Glutamatergic neuron (in vitro differentiated cells): ENCODE measurements at places on chromosomes 1 and 21. TPM values are rescaled to one million over a fixed set of nuclear protein-coding genes. Genes with fewer than 3 reads are reported as not detected.
A peak's percentile ranks its signal among the peaks of the same experiment; 100 is the strongest.

The FAAH gene
- 1.7 TPM for total RNA-seq

The SPRR2E gene
- not detected for total RNA-seq

The ENAH gene
- total RNA-seq: 265 TPM

The NTRK1 gene
- 296 TPM for total RNA-seq

The AKR7A3 gene
- 1.9 TPM for total RNA-seq

DNA sequence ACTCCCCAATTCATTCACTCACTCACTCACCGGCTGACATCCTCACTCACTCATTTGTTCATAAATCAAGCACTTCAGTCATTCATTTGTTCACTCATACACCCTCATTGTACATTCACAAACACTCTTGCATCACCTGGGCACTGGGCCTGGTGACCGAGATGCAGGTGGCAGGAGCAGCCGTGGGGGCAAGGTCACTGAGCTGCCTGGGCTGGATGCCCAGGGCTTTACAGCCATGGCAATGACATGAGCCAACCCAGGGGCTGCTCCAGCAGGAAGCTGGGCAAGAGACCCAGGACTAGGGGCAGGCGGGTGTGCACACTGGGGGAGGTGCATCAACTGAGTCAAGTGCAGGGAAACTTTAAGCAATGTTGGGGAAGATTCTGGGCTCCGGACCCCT lies 113.6 kb upstream of the IGSF21 start:
- peaks cover 4% of the 10 kb centered on the region for H3K27me3 ChIP-seq
- H3K4me3 ChIP-seq: no peak overlapping the region
- H3K27ac ChIP-seq: no peak overlapping the region
- H3K4me1 ChIP-seq: no peaks in the 10 kb centered on the region

- no peak for DNase-seq
- peaks cover 1% of the 10 kb centered on the region for H3K4me1 ChIP-seq
- H3K36me3 ChIP-seq: peaks cover 6% of the 10 kb centered on the region
- H3K4me3 ChIP-seq: no peak overlapping the region
Observed at GRCh38 chr1:200975458-200975857, 48.1 kb downstream of the KIF21B start.

- H3K27ac ChIP-seq: no peak overlapping the region
- H3K36me3 ChIP-seq: no peaks in the 10 kb centered on the region
- no peak for DNase-seq
- no peaks in the 10 kb centered on the region for H3K27me3 ChIP-seq
Observed at GRCh38 chr1:194225821-194226220, 1039.4 kb upstream of the B3GALT2 start.

DNA sequence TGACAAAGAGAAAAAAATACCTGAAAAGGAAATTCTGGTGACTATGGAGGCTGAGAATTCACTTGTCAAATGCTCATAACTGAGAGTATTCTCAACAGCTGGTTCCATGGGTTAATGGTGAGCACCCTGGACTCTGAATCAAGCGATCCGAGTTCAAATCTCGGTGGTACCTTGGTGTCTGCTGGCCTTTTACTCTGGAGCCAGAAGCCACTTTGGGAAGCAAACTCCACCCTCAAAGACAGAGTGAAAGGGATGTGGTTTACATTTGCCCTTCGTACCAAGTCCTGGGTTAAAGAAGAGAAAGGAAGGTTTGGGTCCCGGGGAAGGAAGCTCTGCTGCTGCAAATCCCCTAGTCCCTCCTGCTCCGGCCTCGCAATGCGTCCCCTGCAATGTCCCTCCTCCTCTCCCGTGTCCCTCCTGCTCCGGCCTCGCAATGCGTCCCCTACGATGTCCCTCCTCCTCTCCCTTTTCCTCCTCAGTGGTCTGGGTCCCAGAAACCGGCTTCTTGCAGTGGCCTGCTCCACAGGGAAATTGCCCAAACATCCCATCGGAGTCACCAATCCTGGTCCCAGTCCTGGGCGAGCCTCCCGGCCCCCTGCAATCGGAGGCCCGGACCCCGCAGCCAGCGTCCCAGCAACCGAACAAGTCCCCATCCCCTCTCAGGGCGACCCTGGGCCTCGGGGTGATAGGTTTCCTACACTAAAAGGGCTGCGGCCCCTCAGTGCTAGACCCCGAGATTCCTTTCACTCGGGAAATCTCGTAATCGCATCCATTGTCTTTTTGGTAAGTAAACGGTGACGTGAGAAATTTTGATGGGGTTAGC lies 129.4 kb downstream of the PPIAL4G start:
- peaks cover 17% of the 10 kb centered on the region for H3K27me3 ChIP-seq
- peak overlapping the region; percentile 74 for H3K4me3 ChIP-seq
- no peak for DNase-seq
- H3K4me1 ChIP-seq: no peaks in the 10 kb centered on the region
- H3K27ac ChIP-seq: no peak overlapping the region

DNA sequence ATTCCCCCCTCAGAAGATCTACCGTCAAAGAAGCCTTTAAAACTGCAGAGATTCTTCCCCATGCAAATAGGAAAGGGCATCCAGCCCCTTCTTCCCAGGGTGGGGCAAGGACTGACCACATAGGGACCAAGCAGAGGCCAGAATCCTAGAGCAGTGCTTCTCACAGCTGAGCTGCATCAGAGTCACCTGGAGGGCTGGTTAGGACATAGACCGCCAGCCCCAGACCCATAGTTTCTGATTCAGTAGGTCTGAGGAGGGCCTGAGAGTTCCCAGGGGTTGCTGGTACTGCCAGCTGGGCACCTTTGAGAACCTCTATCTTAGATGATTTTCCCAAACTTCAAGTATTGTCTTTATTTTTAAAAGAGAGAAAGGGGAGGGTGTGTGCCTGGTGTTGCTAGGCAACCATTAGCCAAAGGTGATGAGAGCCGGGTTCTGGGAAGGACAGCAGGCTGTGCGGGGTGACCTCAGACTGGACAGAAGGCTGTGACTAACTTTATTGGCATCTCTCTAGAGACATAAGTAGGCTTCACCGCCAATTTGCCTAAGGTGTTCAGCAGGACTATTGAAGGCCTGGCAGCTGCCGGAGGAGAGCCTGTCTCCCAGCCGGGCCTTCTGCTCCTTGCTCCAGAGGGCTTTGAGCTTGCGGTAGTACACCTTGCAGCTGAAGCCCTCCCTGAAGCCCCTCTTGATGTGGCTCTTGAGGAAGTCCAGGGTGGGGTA lies 3.0 kb downstream of the SPATA46 start:
- H3K27me3 ChIP-seq: no peaks in the 10 kb centered on the region
- H3K36me3 ChIP-seq: peaks cover 4% of the 10 kb centered on the region
- H3K4me1 ChIP-seq: peaks cover 2% of the 10 kb centered on the region

DNA sequence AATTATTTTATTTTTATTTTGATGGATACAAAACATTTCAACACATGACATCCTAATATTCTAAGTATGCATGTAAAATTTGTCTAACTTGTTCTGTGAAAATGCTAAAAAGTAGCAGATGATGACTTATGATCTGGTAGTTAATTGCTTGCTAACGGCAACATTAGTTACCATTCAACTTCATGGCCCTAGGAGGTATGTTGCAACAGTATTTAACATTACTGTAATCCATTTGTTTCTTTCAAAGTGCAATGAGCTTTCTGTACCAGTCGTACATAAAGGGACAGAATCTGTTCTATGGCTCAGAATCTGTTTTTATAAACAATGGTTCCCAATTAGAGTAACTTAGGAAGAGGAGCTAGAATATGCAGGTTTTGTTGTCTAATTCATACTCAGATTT lies 91.5 kb upstream of the ZNHIT6 start:
- no peaks in the 10 kb centered on the region for H3K36me3 ChIP-seq
- H3K27me3 ChIP-seq: peaks cover 2% of the 10 kb centered on the region
- no peak overlapping the region for H3K27ac ChIP-seq
- H3K4me3 ChIP-seq: no peak overlapping the region
- no peaks in the 10 kb centered on the region for H3K4me1 ChIP-seq

DNA sequence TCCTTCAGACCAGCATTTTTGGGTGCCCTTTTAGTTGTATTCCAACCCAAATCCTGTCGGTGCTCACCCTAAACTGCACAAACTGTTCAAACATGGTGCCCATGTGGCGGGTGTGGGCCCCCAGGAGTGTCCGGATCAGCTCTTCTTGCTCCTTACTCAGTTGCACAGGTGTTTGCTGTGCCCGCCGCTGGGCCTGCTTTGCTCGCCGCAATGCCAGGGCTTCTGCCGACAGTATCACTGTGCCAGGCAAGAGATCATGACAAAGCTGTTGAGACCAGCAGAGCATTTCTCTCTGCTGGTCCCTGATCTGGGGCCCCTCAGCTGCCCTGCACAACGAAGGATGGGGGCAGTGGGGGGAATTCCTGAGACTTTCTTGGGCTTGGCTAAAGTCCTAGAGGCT lies 4.9 kb downstream of the NR1I3 start:
- H3K27ac ChIP-seq: no peak overlapping the region
- no peak overlapping the region for H3K4me3 ChIP-seq
- no peaks in the 10 kb centered on the region for H3K36me3 ChIP-seq
- H3K27me3 ChIP-seq: peaks cover 5% of the 10 kb centered on the region

DNA sequence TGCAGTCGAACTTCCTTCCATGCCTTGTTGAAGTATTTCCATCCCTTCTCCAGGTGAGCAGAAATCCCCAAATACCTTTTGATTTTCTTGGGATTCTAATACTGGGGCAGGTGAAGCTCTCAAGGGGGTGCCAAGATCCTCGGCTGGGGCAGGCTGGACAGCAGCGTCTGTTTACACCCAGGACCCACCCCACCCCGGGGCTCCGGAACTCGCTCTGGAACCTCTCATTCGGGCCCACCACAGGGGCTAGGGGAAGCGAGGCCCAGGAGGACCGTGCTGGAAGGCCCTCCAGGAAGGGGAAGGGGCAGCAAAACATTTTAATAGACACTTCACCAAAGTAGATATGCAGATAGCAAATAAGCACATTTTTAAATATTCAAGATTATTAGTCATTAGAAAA lies 161.9 kb upstream of the GORAB start:
- no peak overlapping the region for H3K27ac ChIP-seq
- H3K4me1 ChIP-seq: no peaks in the 10 kb centered on the region
- peaks cover 2% of the 10 kb centered on the region for H3K27me3 ChIP-seq
- no peak for DNase-seq
- no peak overlapping the region for H3K4me3 ChIP-seq

GRCh38 chr1:167500283-167500860 lies 18.0 kb downstream of the CD247 start:
- H3K4me3 ChIP-seq: no peak overlapping the region
- peaks cover 2% of the 10 kb centered on the region for H3K27me3 ChIP-seq
- no peak for DNase-seq
- H3K27ac ChIP-seq: peak overlapping the region; percentile 52
- H3K4me1 ChIP-seq: peaks cover 35% of the 10 kb centered on the region

DNA sequence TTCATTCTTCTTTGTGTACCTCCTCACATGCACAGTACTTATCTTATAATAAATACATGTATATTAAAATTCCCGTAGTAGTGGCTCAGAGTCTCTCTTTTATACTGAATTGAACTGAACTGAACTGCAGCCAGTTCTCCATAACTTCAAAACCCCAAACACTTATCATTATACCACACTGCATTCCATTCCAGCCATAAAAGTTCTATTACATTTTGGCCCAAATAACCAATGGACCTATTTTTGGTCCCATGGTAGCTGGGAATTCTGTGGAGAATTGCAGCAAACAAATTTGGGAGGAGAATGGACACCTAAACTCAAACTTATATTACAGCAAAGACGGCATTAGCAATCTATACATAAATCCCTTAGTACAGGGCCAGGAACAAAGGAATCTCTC lies 86.6 kb upstream of the C1orf87 start:
- H3K27me3 ChIP-seq: no peaks in the 10 kb centered on the region
- H3K36me3 ChIP-seq: no peaks in the 10 kb centered on the region
- no peak for DNase-seq
- no peaks in the 10 kb centered on the region for H3K4me1 ChIP-seq

- peaks cover 5% of the 10 kb centered on the region for H3K27me3 ChIP-seq
- DNase-seq: no peak
Observed at GRCh38 chr1:237873487-237874211, 17.1 kb downstream of the ZP4 start.

DNA sequence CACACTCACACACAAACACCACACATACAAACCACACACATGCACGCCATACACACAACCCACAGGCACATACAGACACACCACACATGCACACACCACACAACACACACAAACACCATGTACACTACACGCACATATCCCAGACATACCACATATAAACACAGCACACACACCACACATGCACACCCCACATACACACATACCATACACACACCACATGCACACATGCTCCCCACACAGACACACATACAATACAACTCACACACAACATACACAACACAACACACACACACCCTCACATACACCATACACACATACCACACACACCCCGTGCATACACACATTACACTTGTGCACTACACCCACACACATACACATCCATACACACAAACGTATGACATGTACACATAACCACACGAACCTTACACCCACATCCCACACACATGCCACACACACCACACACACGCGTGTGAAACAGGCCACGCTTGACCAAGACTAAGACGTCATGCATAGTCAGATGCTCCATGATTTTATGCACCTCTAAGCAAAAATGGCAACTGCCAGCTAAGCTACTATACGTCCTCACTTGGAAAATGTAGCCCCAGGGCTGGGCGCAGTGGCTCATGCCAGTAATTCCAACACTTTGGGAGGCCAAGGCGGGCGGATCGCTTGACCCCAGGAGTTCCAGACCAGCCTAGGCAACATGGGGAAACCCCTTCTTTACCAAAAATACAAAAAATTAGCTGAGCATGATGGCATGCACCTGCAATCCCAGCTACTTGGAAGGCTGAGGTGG lies 77.4 kb upstream of the TMPRSS2 start:
- H3K4me1 ChIP-seq: no peaks in the 10 kb centered on the region
- DNase-seq: no peak
- H3K27me3 ChIP-seq: peaks cover 2% of the 10 kb centered on the region
- H3K36me3 ChIP-seq: peaks cover 6% of the 10 kb centered on the region

GRCh38 chr1:106289265-106289928 lies 767.1 kb upstream of the PRMT6 start:
- H3K27ac ChIP-seq: no peak overlapping the region
- H3K36me3 ChIP-seq: no peaks in the 10 kb centered on the region
